ENCODE measurements at places on chromosomes 6 and 20. TPM values are rescaled to one million over a fixed set of nuclear protein-coding genes. Genes with fewer than 3 reads are reported as not detected.

Gene ZBTB46
- 4.3 TPM for total RNA-seq

Gene GPSM3
- total RNA-seq, result 22.8 TPM

Gene PCNA
- 161 TPM for total RNA-seq

Gene CPXM1
- 20.3 TPM for total RNA-seq

Gene SLPI
- not detected for total RNA-seq

Gene MDFI
- total RNA-seq, result 45.8 TPM
